ENCODE measurements at places on chromosomes 3 and 15.

GRCh38 chr3:196712514-196713413 is 587 bp downstream of the PIGX start:
- DNase-seq = no peak

GRCh38 chr3:78066287-78066686 is 1026.4 kb downstream of the ROBO2 start:
- DNase-seq = no peak

GRCh38 chr3:58665405-58665804 is 1.2 kb downstream of the FAM3D start:
- no peak for DNase-seq

- DNase-seq = no peak
These were observed 11.5 kb upstream of the RPS17 start for GRCh38 chr15:82551646-82552247.

DNA sequence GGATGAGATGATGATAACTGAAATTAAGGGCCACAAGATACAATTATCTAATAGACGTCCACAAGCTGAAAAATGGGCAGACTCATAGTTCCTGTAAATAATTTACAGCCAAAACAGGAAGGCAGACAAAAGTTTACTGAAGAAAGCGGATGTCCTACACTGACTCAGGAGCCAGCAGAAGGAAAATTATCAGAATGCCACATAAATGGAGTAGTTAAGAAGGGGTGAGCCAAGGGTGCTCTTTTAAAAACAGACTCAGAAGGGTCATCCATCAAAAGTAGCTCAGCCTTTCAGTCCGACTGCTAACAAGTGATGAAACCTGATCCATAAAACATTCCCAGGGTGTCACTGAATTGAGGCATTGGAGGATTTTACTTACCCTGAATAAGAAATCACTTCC is 39.8 kb downstream of the TUSC7 start:
- no peak for DNase-seq
